Fibroblast of skin of right biceps (primary cell): ENCODE measurements at places on chromosomes 3 and 15.

GRCh38 chr15:95795386-95795785 lies 535.1 kb upstream of the NR2F2 start:
- no peak for DNase-seq

- no peak for DNase-seq
Observed at GRCh38 chr3:23221136-23221535, 18.0 kb downstream of the UBE2E2 start.

- DNase-seq = peak; percentile 26
Observed at GRCh38 chr3:26099692-26100091, 309.8 kb downstream of the OXSM start.

- DNase-seq = peak; percentile 26
Observed at GRCh38 chr3:121651684-121652083, 9.0 kb downstream of the HCLS1 start.

DNA sequence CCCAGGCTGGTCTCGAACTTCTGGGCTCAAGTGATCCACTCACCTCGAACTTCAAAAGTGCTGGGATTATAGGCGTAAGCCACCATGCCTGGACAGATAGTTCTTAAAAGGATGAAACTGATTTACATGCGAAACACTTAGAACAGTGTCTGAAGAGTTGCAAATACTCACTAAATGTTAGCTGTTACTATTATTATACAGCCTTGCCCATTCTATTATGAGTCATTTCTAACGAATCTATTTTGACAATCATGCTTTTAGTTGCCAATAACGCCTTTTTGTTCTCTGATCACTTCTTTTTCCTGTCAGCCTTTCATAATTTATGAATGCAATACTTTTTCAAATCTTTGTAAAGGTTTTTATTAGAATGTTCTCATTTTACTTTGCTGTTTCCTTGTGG lies 112.7 kb downstream of the SNRK start:
- DNase-seq = no peak

DNA sequence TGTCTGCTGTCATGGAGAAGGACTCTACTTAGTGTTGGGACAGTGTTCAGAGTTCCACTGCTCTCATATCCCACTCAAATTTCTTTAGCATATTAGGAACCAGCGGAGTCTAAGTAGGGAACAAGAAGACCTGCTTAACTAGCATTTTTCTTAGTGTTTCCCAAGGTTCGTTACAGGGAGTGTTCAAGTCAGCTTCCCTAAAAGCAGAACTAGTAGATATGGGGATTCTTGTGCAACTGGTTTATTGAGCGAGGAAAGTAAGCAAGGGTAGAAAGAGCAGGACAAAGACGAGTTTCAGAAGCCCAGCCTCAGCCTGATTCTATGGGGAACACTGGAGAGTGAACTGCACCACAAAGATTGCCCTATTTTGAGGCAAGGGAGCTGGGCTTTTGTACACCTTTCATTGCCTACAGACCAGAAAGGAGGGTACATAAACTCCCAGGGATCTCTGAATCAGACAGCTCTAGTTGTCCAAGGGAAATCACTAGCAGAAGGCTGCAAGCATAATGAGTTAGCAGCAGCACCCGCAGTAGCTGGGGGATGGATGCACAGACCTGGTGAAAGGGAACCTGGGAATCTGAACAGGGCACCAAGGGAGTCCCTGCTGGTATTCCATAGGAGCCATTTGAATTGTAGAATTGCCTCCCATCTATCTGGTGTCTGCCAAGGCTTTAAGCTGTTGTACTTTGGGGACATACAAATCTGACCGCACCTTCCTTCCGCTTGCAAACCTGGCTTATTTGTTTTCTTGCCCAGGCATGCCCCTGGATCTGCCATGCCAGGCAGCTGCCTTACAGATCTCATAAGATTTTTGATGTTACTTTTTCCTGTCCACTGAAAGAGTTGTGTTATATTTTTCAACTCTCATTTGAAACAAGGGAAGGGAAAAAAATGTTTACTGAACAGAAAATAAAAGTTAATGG lies 15.1 kb downstream of the CMTM7 start:
- DNase-seq = no peak

DNA sequence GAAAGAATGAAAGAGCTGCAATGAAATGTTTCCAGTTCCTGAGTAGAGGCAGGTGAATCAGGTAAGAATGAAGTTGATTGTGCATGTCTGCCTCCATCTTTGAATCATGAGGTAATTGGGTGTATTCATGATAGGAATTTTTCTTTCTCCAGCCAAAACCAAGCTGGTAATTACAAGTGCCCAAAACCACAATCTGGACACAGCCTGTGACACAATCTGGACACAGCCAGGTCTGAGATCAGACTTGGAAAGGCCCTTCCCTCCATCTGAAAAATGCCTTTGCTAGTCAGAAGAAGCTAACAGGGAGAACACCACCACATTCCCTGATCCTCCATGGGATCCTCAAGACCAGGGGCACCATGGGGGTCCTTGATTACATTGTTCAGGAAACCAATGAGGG lies 338.5 kb upstream of the THBS1 start:
- DNase-seq = peak; percentile 66

GRCh38 chr3:194537732-194538247 lies 51.0 kb upstream of the ATP13A3 start:
- peak; percentile 82 for DNase-seq

GRCh38 chr15:76339305-76340197 lies 3.0 kb downstream of the ISL2 start:
- peak; percentile 19 for DNase-seq

DNA sequence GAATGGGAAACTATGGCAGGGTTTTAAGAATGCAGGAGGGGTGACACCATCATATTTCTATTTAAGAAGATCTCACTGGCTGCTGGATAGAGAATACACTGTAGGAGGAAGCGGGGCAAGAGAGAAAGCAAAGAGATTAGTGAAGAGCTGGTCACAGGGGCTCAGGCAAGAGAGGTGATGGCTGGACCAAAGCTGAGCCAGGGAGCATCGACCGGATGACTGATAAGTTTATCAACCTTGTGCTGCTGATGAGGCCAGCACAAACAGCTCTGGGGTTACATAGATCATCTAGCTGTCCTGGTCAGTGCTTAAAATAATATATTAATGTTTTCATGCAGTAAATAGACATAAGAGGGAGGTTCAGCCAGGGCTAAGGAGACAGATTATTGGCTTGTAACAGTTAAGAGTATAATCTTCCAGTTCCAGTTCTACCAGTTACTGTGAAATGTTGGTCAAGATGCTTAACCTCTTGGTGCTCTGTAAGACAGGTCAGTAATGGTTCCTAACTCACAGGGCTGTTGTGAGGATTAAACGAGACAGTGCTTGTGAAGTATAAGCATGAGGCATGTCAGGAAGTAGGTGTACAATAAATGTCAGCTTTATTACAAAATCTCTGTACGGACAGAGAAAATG lies 201.0 kb upstream of the FEZF2 start:
- no peak for DNase-seq

DNA sequence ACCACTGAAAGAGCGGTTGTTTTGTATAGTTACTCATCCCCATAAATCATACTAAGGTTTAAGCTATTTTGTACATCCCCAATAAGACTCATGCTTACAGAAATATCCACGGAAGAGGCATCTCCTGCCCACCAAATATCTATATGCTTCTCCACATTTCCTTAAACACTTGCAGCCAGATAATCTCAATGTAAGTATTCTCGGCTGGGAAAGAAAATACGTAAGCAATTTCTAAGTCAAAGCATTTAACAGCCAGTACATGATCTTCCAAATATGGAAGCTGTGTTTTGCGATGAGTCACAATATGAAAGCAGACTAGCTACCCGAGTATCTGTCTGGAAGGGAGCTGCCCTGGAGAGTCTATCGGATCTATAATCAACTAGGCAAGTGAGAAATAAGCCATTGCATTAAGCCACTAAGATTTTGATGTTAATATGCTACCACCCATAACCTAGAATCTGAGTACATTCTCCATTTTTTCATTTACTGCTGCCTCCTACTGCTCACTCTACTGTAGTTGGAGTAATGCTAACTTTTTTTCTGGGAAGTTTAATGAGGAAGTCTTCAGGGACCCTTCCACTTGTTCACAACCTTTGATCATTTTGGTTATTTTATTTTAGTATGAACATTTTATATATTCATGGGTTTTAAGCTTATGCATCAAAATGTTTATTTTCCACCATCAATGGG lies 26.9 kb upstream of the ZMAT3 start:
- DNase-seq = peak; percentile 68

DNA sequence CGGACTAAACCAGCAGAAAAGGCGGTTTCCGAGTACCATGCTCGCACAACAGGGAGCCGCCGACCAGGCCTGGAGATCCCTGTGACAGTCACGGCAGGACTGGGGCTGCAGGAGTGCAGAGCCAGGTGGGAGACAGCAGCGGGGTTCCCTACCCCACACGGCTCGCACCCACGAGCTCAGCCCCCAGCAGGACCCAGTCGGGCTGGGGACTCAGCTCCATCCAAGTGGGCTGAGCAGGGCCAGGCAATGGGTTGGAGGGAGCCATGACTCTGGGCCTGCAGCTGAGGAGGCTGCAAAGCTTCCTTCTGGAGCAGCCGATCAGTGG lies 15.8 kb downstream of the XXYLT1 start:
- DNase-seq = no peak

- DNase-seq = no peak
Observed at GRCh38 chr3:4613366-4613765, 120.2 kb downstream of the ITPR1 start.

GRCh38 chr3:152230370-152230769 lies 38.4 kb upstream of the MBNL1 start:
- no peak for DNase-seq

GRCh38 chr15:32824777-32825176 lies 107.0 kb downstream of the GREM1 start:
- DNase-seq = peak; percentile 98

DNA sequence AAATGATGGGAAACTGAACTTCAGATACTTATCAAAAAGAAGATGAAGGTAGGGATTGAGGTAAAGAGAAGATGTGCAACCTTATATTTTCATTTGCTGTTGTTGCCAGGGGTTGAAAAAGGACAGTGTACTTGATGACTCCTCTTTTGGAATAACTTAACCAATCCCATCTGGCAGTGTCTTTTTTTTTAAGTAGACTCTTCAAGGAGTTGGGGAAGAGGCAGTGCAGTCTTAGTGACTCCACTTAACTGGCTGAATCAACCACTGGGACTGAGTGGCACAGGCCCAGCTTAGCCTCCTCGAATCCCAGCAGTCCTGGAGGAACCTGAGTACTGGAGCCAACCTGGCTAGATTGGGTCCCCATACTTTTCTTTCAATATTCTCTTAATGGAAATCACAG lies 27.3 kb upstream of the FILIP1L start:
- DNase-seq = no peak

GRCh38 chr3:72323773-72324172 lies 524.5 kb downstream of the SHQ1 start:
- no peak for DNase-seq

DNA sequence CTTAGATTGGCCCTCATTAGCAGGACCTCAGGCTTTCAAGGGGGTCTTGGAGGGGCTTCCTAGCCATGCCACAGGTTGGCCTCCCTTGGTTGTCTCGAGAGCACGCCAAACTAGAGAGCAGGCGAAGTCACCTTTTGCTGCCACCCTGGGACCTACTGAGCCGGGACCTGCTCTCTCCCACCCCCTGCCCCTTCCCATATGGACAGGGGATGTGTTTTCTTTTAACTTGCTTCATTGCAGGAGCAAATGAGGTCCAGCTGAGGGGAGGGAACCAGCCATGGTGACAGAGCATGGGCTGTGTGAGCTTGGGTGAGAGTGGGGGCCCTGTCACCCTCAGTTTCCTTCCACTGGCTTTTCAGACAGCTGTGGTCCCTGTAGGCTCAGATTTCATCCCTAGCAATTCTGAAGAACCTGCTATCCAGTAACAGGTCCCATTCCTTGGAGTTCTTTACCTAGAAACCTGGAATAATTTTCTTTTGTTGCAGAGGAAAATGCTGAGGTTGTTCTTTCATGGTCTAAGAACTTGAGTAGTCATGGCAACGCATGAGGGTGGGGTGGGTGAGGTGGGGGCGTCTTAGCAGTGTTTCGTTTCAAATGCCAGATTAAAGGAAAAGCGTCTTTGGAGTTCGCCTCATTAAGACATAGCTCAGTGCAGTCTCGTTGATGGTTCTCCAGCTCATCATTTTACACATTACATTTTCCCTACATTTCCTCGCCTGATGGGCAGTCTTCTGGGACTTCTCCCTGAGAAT lies 20.1 kb upstream of the MAGEF1 start:
- DNase-seq = no peak

DNA sequence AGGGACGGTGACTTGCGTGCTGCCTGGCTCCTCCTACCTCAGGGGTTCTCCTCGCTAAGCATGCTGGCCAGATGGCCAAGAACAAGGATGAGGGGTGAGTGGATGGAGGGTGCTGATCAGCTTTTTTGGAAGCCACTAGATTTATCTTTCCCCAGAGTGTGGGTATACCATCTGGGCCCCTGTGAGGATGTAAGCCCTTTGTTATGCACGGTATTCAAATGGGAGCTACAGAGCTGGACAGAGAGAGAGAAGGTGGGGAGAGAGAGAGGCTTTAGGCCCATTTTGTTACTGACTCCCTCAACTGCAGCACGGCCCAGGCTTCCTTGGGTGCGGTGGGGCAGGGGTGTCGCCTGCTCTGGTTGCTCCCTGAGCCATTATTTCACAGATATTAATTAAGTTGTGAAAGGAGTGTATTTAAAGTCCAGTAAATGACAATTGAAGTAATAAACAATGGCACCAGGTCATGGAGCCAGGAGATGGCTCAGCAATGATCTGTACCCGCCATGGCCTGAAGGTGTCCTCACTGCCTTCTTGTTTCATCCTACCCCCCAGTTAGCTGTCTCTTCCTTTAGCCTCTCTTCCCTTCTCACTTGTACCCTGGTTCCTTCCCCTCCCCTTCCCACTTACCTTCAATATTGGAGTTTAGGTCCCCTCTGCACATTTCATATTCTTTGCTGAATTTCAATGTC lies 158.0 kb downstream of the CLSTN2 start:
- no peak for DNase-seq

GRCh38 chr3:187183903-187184302 lies 13.4 kb upstream of the RTP1 start:
- no peak for DNase-seq

GRCh38 chr15:39936187-39936586 lies 2.3 kb downstream of the EIF2AK4 start:
- peak; percentile 72 for DNase-seq

GRCh38 chr15:38740206-38740605 lies 175.6 kb upstream of the RASGRP1 start:
- no peak for DNase-seq

GRCh38 chr3:6321999-6322398 lies 538.9 kb upstream of the GRM7 start:
- no peak for DNase-seq
